ENCODE measurements at places on chromosomes 6 and 20.
A peak's percentile ranks its signal among the peaks of the same experiment; 100 is the strongest.

DNA sequence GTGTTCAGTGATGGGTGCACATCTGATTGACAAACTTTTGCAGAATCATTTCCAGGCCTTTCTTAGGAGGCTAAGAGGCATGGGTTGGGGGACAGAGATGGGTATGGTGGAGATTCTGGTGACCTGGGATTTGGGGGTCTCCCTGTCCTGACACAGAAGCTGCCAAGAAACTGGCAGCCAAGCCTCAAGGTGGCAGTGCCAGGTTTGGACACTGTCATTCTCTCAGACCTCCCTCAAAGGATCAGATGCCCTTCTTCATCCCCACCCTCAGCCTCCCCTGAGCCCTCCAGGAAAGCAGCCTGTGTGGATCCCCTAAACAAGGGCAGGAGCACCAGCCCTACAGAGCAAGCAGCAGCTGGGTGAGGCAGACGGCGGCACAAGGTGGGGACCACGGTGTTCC lies 18.1 kb upstream of the MAS1L start:
- no peak for DNase-seq

DNA sequence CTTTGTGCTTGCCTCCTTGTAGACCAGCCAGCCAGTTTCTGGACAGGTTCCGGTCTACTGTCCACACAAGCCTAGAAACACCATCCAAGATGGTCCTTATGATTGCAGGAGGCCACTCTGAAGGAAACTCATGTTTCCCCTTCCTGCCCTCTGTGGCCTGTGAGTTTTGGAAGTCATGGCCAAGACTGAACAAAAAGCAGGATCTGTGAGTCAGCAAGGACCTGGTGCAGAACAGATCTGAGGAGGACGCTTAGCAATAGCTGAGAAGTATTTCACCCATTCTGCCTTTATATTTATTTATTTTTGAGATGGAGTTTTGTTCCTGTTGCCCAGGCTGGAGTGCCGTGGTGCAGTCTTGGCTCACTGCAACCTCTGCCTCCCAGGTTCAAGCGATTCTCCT lies 134.6 kb upstream of the EEF1E1 start:
- no peak for DNase-seq

GRCh38 chr6:166830891-166831363 lies 125.4 kb downstream of the RNASET2 start:
- no peak for DNase-seq

DNA sequence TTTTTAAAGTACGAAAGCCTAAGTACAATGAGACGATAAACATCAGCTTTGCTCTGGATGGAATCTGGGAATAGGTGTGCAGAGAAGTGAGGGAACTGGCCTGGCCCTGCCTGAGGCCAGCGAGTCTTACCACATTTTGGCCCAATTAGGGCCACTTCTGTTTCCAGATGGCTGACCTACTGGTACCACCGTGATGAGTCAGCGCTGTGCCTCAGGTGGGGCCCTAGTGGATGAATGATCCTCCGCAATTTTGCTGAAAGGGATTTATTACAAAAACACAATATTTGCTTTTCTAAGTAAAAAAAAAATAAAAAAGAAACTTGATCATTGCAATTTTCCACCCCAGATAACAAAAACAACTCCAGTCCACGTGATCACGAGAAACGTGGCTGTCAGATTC lies 22.5 kb downstream of the INSM1 start:
- DNase-seq: no peak

GRCh38 chr20:63013207-63013606 lies 6.4 kb upstream of the BHLHE23 start:
- no peak for DNase-seq

DNA sequence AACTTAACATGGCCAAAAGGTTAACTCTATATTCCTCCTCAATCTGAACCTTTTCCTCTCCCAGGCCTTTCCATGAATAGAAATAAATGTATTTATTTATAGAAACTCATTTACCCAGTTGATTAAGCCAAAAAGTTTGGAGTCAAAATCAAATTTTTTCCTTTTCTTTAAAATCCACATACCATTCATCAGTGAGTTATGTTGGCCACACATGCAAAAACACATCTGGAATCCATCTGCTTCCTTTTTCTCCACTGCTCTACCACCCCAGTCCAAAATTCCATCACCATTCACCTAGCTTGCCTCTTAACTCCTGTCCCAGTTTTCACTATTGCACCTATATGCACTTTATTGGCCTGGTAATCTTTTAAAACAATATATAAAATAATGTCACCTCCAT lies 62.4 kb upstream of the TMEM200A start:
- no peak for DNase-seq

GRCh38 chr6:12175626-12176025 lies 114.5 kb upstream of the EDN1 start:
- no peak for DNase-seq

DNA sequence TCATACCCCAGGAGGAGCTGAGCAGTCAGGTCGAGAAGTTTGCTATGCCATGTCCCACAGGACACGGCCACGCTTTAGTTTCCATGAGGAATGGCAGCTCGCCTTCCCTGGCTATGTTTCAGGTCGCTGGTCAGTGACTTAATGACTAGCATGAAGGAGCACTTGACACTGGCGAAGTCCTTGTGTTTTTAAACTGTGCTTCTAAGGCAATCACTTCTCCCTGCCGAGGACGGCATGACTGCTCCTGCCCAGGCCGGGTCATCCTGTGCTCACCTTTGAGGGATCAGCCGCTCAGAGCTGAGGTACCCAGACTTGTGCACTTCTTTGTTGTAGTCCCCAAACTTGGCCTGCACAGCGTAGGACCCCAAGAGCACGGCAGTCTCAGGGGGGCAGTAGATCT lies 34.1 kb downstream of the EZR start:
- no peak for DNase-seq

- DNase-seq: no peak
These were observed 30.0 kb downstream of the SLC22A16 start for GRCh38 chr6:110446405-110446804.

- DNase-seq: no peak
These were observed 138.1 kb upstream of the RPS6KA2 start for GRCh38 chr6:166765234-166765541.

DNA sequence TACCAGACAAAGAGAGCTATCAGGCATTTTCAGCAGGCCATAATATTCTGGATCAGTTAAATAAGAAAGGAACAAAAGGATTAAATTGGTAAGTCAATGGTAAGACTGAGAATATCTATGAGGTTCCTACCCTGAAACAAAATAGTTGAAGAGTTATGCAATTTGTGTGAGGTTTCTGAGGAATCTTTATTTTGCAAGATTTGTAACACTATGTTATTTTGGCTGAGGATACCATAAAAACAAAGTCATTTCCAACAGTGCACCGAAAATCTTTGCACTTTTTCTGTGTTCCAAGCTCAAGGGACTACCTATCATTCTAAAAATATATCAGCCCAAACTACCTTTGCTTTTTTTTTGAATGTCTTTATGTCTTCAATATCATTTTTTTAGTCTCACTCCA lies 383.3 kb upstream of the CITED2 start:
- DNase-seq: no peak

- DNase-seq: no peak
These were observed 75.5 kb downstream of the HMGN3 start for GRCh38 chr6:79158856-79159516.

- DNase-seq: no peak
These were observed 540.7 kb upstream of the BTBD3 start for GRCh38 chr20:11376998-11377397.

GRCh38 chr6:38432079-38432478 lies 207.7 kb downstream of the BTBD9 start:
- no peak for DNase-seq

DNA sequence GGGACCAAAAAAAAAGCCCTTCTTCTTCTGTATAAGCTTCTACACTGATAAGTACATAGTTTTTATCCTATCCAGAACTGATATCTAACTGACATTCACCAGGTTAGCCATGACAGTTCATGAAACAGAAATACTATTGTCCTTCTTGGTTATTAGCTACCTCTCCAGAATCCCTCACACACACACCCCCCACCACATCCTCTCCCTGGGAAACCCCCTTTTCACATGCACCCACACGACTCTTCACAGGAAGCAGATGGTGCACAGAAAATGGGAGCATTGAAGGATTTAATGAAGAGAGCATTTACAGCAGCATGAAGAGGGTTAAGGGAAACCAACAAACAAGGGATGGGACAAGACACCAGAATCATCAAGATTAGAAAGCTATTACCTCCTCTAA lies 88.9 kb downstream of the FHL5 start:
- no peak for DNase-seq

GRCh38 chr6:40852779-40853373 lies 186.1 kb downstream of the UNC5CL start:
- DNase-seq: no peak

- no peak for DNase-seq
These were observed 118.8 kb downstream of the ADTRP start for GRCh38 chr6:11659757-11660156.

DNA sequence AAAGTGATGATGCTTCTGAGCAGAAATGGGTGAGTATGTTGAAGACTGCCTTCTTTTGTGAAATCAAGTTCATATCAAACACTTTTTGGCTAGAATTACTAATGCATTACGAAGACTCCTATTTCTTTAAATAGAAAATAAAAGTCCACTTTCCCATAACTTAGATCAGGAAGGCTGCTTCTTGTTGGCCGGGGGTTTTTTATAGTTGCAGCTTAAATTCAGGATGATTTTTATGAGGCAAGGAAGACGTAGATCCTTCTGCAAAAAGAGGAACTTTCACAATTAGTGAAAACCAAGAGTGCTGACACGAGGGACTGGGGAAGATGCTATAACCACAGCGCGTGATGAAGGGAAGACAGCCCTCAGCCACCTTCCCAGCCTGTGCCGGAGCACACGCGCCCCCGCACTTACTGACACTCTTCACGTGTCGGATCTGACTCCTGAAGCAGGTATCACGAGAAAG lies 206.1 kb upstream of the PRDM1 start:
- peak; percentile 30 for DNase-seq
